Retinal pigment epithelial cell (primary cell): ENCODE measurements at places on chromosomes 2 and 18.

GRCh38 chr2:238461491-238461890 lies 34.8 kb downstream of the ASB1 start:
- no peak for DNase-seq

GRCh38 chr2:58812771-58813344 lies 571.7 kb upstream of the FANCL start:
- no peak for DNase-seq

GRCh38 chr2:146987996-146988395 lies 856.8 kb upstream of the ACVR2A start:
- no peak for DNase-seq

GRCh38 chr2:219444566-219445091 lies 10.0 kb downstream of the SPEG start:
- no peak for DNase-seq

- DNase-seq, result no peak
Observed at GRCh38 chr2:71226096-71226964, 573 bp downstream of the PAIP2B start.

GRCh38 chr18:60020107-60020925 lies 120.5 kb downstream of the PMAIP1 start:
- DNase-seq, result peak; percentile 75

DNA sequence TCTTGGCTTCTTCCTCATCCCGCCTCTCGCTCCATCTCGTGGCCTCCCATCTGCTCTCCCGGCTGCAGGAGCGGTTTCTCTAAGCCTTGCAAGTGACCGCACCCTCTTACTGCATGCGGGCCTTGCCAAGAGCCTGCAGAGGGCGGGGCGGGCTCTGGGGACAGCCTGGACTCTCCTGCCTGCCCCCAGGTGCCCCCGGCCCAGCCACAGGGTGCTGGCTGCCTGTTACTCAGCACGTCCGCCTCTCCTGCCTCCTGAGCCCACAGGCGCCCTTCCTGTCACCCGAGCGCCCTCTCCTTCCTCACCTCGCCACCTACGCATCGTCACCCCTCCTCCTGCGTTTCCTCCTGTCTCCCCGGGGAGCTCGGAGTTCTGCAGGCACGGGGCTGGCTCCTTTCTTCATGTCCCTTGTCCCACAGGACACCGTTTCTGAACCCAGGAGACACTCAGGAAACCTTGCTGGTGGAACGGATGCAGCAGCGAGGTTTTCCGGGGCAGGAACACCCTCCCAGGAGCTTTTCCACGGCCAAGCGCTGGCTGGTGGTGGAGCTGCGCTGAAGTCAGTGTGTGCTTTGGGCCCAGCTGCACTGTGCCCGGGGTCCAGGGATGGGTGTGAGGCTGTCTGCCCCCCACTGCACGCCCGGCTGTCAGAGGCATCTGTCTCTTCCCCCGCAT lies 28.5 kb downstream of the HPCAL1 start:
- no peak for DNase-seq

DNA sequence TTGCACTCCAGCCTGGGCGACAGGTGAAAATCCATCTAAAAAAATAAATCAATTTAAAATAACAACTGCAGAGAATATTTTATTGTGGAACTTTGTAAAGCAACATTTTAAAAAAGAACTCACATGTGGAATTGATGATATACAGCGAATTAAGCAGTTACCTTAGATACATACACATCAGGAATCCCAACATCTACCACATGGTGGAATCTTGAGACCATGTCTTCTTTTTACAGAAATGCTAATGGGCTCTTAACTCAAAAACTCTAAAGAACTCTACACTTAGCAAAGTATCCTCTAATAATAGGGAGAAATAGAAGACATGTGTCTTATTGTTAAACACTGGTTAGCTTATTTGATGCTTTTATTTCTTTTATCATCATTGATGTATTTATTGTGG lies 373.6 kb downstream of the CDH7 start:
- no peak for DNase-seq

DNA sequence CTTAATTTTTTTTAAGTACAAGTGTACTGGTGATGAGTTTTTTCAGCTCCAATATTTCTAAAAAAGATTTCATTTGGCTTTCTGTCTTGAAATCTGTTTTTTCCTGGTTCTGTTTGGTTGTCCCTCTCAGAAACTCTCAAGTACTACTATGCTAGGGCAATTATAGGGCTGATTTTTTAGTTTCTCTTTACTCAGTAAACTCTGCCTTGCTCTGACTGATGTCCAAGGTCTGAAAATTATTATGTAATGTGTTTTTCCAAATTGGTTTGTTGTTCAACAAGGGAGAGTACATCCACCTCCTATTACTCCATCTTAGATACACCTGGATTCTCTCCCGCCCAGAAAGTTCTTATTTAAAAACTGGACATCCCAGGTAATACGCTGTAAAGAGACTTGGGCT lies 877.7 kb downstream of the CBLN2 start:
- DNase-seq, result no peak

DNA sequence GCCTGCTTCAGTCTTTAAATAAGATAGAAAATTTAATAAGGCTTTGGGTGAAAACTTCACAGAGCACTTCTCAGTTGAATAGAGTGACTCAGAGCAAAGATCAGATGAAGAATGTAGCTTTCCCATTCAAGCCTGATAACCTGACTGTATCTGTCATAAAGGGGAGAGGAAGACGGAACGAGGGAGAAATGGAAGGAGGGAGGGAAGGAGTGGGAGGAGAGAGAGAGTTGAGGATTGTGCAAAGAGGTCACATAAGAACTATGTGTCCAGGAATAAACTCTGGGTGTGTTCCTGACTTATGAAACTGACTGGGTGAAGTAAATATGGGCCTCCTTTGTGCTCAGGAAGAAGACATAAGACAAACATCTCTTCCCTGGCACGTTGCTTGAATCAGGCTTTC lies 385.5 kb downstream of the LPIN1 start:
- peak; percentile 27 for DNase-seq

GRCh38 chr2:229265727-229266126 lies 5.4 kb downstream of the PID1 start:
- DNase-seq, result no peak

DNA sequence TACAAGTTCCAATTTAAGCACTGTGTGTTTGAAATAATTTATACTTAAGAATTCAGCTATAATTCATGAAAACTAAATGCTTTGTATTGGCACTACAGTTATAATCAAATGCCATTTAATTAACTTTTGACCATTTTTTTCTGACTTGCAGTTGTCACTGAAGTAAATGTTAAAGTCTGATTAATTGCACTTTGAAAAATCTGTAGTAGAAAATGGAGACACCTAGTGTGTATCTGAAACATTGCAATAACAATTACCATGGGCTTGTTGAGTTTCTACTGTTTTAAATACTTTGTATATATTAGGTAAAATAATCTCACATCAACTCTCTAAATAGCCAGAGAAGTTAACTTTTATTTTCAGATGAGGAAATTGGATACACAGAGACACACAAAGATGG lies 458.6 kb upstream of the FSIP2 start:
- DNase-seq, result no peak

GRCh38 chr2:200435379-200435778 lies 74.5 kb downstream of the KCTD18 start:
- no peak for DNase-seq

DNA sequence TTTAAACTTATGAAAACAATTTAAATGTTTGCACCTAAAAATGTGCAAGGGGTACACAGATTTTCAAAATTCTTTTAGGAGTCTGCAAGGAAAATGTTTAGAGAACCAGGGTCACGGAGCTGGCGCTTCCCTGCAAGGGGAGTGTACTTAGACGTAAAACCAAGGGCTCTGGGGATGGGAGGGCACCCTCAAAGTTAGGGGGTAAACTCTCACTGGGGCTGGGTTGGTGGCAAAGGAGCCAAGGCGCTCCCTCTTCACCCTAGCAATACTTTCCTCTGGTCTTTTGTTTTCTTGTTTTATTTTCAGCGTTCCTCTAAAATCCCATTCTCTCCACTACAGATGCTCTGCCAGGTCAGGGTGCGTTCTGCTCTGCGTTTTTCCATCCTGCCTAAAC lies 20.0 kb downstream of the TMEM247 start:
- DNase-seq, result no peak

GRCh38 chr2:74067221-74067747 lies 80.4 kb downstream of the BOLA3 start:
- no peak for DNase-seq

GRCh38 chr2:75321599-75321922 lies 122.2 kb upstream of the TACR1 start:
- DNase-seq, result no peak

DNA sequence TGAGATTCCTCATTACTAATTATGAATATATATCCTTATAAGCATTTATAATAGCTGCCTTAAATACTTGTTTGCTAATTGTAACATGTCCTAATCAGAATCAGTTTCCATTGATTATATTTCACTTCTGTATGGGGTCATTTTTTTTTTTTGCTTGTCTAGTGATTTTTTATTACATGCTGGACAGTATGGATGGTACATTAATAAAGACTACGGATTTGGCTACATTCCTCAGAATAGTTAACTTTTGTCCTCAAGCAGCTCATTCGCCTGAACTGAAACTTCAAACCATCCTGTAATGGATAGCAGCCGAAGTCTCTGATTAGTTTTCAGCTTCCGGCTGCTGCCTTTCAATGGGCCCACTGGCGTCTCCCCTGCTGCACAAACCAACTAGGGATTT lies 11.7 kb downstream of the TGIF1 start:
- DNase-seq, result no peak

DNA sequence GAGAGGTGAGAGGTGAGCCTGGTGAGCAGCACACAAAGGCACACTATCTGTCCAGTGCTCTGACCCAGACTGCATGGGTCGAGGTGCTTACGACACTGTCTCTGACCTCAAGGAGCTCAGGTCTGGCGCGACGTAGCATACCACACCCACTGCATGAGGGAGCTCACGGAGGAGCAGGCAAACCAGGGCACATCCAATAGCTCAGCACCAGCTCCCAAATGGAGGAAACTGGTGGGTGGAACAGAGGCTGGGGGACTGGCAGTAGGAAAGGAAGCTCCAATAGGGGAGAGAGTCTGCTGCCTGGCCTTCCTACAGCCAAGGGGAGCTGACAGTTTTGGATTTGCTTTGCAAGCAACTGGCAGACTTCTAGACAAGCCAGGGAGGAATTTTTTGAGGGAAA lies 36.3 kb downstream of the CELF4 start:
- no peak for DNase-seq

DNA sequence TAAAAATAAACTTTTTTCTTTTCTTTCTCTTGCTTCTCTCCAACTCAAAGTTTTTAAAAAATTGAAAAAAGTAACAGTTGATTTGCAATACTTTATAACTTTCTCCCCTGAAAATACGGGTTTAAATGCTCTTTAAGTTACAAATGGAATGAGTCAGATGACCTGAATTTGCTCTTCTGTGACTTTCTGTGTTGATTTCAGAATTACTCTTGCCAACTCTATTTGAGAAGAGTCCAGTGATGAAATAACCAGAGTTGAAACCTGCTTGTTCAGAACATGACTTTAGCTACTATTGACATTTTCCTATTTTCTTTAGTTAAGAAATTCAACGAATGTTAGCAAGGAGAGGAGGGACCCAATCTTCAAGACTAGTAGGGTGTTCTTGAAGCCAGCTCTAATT lies 146.1 kb upstream of the ZSWIM2 start:
- no peak for DNase-seq

GRCh38 chr18:30682672-30683071 lies 359.9 kb downstream of the DSC3 start:
- peak; percentile 19 for DNase-seq

DNA sequence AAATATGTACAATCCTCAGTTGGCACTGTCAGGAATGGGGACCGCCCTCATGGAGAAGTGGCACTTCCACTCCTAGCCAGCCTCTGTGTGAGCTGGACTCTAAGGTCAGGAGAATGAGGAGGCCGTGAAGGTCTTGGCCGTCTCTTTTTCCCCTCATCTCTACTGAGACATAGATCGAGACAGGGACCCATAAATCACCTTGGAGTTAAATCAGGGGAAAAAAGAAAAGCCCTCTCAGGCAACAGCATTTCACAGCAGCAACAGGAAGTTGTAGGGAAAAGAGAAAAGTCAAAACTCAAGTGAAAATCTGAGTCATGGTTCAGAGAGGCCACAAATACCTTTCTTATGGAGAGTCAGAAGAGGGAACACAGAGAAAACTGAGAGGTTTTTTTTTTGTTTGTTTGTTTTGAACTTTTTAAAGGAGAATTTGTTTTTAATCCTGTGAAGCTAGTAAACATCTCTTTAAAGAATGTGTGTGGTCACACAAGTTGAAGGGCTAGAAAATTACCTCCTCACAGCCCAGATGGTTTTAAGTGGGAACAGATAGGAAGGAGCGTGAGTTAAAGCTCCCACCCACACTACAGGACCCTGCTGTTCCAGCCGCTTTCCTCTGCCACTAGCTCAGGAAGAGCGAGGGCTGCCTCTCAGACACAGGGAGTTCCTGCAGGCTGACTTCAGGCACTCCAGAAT lies 30.6 kb upstream of the CYP1B1 start:
- no peak for DNase-seq

DNA sequence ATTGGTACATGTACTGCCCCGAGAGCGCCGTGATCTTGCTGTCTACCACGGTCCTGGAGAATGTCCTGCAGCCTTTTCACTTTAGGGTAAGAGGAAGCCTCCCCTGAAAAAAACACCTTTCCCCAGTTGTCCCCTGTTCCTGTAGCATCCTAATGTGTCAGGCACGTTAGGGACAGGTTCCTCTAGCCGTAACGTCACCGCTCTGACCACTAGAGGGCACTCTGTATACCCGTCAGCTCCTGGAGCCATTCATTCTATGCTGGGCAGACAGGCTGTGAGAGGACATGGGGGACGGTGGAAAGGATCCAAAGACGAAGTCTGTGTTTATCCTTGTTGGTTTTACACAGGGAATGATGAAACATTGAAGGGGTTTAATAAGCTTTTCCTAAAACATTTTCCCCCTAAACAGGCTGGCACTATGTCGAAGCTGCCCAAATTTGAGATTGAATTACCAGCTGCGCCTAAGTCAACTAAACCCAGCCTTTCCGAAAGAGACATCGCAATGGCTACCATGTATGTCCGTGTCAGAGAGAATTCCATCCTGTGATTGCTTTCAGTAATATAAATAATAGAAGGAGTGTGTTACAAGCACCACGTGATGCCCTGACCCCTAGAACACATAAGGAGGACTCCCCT lies 12.7 kb downstream of the RMC1 start:
- DNase-seq, result peak; percentile 26

GRCh38 chr2:1283871-1284270 lies 129.4 kb upstream of the TPO start:
- no peak for DNase-seq

DNA sequence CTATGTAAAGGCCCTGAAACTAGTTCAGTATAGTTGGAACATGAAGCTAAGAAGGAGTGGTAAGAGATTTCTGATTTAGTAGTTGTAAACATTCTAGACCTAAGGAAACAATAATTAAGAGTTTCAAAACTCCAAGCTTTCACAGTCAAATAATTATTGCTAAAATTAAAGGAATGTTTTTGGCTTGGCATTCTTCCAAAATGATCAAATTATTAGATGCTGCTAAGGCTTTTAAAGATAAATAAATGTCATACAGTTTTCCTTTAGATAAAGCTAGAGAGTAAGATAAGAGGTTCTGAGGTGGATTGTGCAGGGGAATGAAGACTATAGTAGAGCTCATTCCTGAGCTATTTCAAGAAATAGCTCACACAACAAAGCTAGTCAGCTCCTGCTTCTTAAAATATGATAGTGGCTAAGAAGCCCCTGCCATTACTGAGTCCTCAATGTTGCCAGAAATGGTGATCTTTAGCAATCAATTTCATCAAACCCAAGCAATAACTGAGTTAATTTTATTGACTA lies 45.3 kb downstream of the ZC3H15 start:
- no peak for DNase-seq
